ENCODE measurements at places on chromosomes 4 and X.

DNA sequence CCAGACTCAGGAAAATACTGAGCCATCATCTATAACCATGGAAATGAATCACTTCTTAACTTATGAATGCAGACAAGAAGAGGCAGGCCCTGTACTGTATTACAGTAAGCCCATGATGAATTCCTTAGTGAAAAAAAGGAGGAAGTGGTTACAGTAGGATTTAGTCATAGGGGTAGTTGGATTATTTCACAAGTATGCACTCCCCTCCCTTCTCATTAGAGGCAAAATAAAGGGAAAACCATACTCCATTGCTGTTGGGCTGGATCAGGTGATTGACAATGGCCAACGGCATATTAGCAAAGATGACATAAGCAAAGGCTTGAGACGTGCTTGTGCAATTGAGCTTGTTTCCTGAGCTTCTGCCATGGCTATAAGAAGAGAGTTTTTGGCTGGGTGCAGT is 181.1 kb upstream of the PRPS2 start:
- DNase-seq: no peak

GRCh38 chr4:79241846-79242245 is 84.0 kb downstream of the NAA11 start:
- DNase-seq: no peak

GRCh38 chr4:163217505-163217904 is 50.8 kb upstream of the NAF1 start:
- DNase-seq: no peak

DNA sequence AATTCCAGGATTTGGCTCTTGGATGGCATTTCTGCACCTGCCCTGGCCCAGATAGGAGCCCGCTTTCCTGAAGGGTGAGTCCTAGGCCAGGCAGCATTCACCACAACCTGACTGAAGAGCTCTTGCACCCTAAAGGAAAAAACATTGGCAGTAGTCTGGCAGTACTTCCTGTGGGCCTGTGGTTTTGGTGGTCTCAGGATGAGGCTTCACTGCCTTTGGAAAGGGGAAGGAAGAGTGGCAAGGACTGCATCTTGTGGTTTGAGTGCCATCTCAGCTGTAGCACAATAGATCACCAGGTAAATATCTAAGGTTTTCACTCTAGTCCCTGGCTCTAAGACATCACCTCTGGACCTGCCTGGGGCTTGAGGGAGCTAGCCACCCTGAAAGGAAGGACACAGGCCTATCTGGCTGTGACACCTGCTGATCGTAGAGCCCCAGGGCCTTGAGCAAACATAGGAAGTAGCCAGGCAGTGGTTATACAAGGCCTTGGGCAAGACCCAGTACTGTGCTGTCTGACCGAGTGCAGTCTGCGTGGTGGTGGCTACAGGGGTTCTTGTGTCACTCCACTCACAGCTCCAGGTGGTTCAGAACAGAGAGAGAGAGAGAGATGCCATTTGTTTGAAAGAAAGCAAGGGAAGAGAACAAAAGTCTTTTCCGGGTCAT is 28.5 kb upstream of the PRRG1 start:
- no peak for DNase-seq

DNA sequence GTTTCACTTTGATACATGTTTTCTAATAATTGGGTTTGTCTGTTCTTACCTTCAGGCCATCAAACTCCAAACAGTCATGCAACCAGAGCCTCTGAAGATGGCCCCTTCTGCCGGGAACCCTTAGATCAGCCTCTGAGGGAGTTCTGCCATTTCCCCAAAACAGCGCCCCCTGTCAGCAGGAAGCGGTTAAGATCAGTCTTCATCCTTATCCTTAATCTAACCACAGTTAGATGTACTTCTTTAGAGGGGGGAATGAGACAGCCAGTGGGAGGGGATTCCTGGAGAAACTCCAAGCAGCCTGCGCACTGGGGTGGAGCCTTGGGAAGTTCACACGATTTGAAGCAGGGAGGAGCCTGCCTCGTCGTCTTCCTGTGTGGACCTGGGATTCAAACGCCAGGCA is 185.4 kb downstream of the INPP4B start:
- no peak for DNase-seq

- DNase-seq: no peak
Measured at GRCh38 chr4:26132858-26133257, 188.0 kb upstream of the RBPJ start.

GRCh38 chr4:32909736-32910135 is 2189.6 kb downstream of the PCDH7 start:
- DNase-seq: no peak

DNA sequence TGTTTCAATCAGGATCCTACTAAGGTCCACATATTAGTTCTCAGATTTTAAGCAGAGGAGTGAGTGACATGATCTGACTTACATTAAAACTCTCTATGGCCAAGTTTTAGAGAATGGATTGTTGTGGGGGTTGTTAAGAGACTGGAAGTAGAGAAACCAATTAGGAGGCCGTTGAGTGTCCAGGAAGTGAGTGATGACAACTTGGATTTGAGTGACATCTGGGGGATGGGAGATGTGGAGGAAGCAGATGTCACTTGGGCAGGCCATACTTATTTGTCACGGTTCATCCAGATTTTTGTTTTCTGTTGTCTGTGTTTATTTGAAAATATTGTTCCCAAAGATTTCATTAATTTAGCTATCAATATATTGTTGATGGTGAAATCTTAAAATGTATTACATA is 28.3 kb downstream of the ADD1 start:
- no peak for DNase-seq

- no peak for DNase-seq
Measured at GRCh38 chrX:153475271-153475670, 4.9 kb upstream of the HAUS7 start.

- DNase-seq: no peak
Measured at GRCh38 chrX:71493111-71493613, 39.7 kb upstream of the OGT start.

- no peak for DNase-seq
Measured at GRCh38 chrX:137198040-137198439, 164.2 kb upstream of the GPR101 start.

- peak; percentile 80 for DNase-seq
Measured at GRCh38 chr4:112145790-112146501, 692 bp downstream of the FAM241A start.

GRCh38 chrX:132181364-132181763 is 37.9 kb downstream of the RAP2C start:
- DNase-seq: no peak

DNA sequence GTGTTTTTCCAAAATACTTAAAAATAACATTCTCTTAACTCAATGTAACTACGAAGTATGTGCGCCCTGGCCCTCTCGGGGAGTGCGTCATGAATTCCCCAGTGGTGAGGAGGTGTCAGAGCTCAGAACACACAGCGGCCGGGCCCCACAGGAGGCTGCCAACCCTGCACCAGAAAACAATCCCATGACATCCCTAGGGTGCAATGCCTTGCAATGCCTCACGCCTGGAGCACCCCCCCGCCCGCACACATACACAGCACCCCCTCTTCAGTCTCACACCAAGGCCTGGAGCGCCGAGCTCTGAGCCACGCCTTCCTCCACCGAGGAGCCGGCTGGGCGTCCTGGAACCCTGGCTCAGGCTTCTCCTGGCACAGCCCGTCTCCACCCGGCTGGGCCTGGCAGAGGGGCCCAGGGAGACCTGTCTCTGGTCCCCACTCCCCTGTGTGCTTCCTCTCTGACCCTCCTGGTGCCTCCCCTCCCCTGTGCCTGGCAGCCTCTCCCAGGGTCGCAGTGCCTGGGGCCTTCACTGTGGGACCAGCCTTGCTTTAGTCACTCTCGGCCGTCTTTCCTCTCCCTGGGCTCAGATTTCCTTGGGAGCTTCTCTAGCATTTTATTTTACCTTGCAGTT is 108.2 kb upstream of the ADRA2C start:
- DNase-seq: no peak

DNA sequence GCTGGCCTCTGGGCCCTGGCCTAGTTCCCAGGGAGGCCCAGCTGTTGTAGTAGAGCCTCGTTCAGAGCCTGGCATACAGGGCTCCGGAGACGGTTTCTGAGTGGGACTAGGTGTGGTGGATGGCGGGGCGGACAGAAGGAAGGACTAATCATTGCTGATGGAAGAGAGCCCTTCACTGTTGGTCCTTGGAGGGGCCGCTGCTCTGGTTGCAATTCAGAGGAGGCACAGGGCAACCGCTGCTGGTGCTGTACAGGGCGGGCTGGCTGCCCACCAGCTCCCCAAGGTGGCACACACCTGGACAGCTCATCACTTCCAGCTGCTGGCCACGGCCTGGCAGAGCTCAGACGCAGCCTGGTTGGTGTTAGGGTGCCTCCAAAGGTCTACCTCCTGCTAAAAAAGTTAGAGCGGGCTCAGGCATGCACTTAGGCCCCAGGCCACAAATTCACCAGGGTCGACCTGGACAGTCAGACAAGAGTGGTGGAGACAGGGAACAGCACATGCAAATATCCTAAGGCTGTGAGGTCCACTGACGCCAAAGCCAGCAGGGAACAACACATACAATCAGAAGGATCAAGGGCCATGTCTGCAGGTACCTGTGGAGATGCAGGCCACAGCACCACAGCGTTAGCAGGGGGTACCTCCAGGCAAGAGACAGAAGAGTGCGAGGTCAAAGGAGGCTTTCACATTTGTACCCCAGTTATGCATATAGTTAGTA is 7.5 kb upstream of the RNF4 start:
- DNase-seq: no peak

- DNase-seq: no peak
Measured at GRCh38 chr4:69910016-69910782, 20.7 kb upstream of the CSN1S1 start.

GRCh38 chr4:18021470-18021719 is 160 bp downstream of the LCORL start:
- DNase-seq: no peak

DNA sequence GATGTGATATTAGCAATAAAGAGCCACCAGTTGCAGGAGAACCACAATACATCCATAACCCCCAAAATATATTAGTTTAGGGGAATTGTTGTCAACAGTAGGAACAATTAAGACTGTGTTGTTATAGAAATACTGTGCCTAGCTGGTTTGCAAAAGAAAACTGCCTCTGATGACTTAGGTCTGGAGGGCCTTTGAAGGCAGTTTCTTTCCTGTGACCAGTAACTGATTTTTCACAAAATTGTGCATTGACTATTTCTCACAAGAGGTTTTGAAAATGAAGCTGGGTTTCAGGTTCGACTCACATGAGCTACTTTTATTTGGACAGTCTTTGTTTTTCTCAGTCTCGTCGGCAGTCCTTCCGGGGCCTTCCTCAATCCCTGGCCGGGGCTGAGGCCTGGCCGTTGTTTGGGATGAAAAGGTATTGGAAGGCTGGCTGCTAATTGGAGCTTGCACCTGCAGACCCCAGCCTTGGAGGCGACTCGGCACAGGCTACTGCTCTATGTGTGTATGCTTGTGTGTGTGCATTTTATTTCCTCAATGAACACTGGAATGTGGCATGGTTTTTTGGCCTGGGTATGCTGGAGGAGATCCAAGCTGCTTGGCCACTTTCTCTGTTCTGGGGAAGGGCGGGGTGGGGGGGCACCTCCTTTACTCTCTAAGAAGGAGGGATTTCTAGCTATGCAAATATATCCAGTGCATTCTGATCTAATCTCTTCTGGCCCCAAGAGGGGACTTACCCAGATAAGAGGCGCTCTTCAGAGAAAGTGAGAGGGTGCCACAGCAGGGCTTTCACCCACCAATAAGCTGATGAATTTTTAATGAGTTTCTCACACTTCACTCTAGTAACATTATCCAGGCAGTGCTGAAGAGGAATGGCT is 49.5 kb upstream of the LNX1 start:
- no peak for DNase-seq

- DNase-seq: no peak
Measured at GRCh38 chr4:40448875-40449274, 113.7 kb downstream of the CHRNA9 start.

DNA sequence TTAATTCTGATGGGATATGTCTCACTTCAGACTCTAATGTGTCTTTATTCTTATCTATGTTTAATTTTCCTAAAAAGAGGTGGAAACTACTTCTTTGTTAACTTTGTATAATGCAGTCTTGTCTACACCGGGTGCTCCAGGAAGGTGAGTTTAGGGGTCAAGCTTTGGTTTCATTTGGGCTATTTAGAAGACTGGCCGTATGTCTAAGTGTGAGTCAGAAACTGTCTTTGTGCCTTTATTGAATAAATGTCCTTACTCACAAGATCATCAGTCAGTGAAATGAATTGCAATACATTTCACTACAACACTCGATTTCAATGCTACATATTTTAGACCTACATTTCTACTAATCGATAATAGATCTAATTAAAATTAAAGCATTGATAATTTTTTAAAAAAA is 56.2 kb downstream of the PROM1 start:
- no peak for DNase-seq

DNA sequence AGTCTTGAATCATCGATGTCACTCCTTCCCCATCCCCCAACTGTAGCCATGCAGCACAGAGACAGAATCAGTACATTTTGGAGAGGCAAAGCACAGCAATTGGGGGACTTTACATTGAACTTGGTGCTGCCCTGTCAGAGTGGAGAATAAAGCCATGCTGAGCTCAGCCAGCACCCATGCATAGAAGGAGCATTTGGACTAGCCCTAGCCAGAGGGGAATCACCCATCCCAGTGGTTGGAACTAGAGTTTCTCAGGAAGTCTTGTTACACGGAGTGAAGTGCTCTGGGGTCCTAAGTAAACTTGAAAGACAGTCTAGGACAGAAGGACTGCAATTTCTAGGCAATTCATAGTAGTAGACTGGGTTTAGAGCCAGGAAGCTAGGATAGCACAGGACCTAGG is 49.6 kb downstream of the STPG2 start:
- DNase-seq: no peak

- no peak for DNase-seq
Measured at GRCh38 chr4:150039274-150040127, 38.7 kb upstream of the DCLK2 start.

- DNase-seq: no peak
Measured at GRCh38 chr4:27278615-27279375, 418.2 kb downstream of the STIM2 start.

- no peak for DNase-seq
Measured at GRCh38 chr4:38678078-38678477, 14.1 kb downstream of the KLF3 start.

- no peak for DNase-seq
Measured at GRCh38 chr4:85452058-85452731, 22.8 kb upstream of the ARHGAP24 start.

DNA sequence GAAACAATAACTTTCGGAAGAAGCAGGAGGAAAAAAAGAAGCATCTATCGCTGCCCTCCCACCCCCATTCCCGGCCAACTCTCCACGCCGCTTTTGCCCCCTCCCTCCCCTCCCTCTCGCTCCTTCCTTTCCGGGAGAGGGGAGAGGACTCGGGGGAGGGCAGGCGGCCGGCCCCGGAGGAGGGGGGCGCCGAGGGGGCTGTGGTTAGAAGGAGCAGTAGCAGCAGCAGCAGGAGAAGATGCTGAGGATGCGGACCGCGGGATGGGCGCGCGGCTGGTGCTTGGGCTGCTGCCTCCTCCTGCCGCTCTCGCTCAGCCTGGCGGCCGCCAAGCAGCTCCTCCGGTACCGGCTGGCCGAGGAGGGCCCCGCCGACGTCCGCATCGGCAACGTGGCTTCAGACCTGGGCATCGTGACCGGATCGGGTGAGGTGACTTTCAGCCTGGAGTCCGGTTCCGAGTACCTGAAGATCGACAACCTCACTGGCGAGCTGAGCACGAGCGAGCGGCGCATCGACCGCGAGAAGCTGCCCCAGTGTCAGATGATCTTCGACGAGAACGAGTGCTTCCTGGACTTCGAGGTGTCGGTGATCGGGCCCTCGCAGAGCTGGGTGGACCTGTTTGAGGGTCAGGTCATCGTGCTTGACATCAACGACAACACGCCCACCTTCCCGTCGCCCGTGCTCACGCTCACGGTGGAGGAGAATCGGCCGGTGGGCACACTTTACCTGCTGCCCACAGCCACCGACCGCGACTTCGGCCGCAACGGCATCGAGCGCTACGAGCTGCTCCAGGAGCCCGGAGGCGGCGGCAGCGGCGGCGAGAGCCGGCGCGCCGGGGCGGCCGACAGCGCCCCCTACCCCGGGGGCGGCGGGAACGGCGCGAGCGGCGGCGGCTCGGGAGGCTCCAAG is 1.3 kb downstream of the PCDH7 start:
- no peak for DNase-seq
